ENCODE measurements at places on chromosomes 4 and X.

- DNase-seq: no peak
Observed at GRCh38 chrX:155995321-155995875, 2.1 kb upstream of the IL9R start.

GRCh38 chr4:39718366-39719323 lies 20.7 kb downstream of the UBE2K start:
- DNase-seq: no peak

- DNase-seq: no peak
Observed at GRCh38 chrX:4850312-4850711, 1136.9 kb upstream of the PRKX start.

DNA sequence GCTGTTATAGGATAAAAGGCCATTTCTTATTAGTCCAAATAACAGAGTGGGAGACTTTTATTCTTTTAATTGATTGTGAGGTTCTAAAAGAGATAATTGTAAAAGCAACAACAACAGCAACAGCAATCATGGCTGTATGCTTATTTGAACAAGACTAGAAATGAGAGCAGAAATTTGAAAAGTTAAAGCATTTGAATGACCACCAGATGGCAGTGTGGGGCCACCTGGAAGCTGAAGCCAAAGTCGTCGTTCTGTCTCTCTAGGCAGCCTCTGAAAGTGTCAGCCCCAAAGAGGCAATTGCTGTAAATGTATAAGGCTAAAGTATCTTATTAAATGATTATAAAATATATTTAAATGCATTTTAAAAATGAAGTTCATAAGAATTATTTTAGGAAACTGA lies 42.2 kb downstream of the SH2D1A start:
- peak; percentile 30 for DNase-seq

DNA sequence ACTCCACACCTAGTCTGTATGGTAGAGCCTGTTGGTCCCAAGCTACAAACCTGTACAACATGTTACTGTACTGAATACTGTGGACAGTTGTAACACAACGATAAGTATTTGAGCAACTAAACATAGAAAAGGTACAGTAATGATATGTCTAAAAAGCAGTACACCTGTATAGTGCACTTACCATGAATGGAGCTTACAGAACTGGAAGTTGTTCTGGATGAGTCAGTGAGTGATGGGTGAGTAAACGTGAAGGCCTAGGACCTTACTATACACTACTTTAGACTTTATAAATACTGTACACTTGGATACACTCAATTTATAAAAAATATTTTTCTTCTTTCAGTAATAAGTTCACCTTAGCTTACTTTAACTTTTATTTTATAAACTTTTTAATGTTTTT lies 104.0 kb downstream of the TMA16 start:
- DNase-seq: no peak

- DNase-seq: no peak
Observed at GRCh38 chr4:36010397-36010929, 233.9 kb downstream of the ARAP2 start.

DNA sequence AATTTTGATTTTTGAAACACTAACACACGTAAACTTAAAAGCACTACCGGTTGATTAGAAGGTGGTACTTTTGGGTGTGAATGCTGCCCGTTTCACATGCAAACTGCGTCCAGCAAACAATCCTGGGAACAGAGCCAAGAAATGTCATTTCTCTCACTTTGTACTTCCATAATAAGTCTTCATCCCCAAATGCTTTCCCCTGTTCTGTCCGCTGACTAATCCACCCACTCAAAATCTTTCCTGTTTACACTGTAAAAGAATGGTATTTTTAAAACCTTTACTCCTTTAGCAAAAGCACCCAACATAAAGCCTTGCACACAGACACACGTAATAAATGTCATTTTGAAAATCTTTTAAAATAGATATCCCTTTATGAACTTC lies 39.1 kb upstream of the PDLIM5 start:
- DNase-seq: no peak

DNA sequence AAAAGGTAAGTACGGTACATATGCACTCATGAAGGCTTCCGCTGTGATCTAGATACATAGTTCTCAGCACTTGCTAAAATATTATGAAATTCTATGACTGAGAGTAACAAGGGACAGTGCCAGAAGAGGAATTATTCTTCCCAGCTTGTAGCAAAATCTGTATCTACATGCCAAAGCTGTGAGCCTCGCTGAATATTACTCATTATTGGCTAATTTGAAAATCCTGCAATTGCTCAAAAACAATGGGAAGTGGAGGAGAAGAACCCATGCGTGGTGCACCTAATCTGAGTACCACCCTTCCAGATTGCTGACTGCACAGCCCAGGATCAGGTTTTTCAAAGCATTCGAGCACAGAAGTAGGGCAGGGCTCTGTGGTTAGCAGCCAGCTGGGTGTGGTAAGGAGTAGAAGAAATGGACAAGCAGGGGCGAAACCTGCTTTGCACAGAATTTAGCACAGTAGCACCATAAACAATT lies 17.4 kb upstream of the PDCL2 start:
- no peak for DNase-seq

DNA sequence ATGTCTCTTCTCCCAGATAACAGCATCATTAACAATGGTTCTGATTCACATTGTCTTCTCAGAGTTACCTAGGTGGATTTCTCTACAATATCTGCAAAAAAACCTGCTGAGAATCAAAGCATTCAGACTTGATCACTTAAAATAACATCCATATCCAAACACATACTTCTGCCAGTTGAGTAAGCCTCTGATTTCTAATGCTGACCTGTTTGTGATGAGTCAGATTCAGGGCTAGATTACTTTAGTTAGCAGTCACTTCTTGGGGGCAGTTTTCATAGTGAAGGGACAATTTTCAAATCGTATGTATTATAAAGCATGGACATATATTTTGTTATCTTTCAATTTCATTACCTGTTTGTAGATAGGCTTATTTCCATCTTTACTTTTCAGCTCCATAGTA lies 35.5 kb downstream of the CCNI start:
- no peak for DNase-seq

DNA sequence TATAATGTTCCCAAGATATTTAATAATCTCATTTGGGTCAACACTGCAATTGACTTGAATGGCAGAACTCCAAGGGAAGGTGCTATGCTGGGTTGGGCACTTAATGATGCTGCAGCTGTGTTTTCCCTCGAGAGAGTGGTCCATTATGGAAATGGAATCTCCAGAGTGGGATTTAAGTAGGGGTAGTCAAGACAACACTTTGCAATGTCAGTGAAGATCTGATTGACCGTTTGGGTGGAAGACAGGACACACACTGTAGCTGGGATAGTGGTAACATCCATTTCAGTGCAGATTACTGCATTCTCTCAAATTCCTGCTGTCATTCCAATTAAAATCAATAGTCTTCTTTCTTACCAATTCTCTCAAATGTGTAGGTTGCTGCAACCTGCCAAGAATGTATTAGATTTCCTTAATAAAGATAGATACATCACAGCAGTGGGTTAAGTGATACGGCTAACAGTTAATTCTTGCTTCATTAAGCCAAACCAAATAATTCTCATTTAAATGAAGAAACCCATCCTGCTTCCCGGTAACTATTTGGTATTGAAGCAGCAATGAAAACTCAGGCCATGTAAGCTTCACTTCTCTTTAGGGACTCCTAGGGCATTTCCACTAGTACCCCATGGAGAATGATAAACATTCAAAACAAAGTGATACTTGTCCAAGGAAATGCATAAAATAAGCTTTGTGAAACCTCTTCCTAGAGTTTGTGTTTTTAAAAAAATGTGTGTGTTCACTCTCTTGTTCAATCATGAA lies 40.5 kb upstream of the RASGEF1B start:
- DNase-seq: no peak

GRCh38 chr4:87166296-87166854 lies 54.0 kb downstream of the KLHL8 start:
- no peak for DNase-seq

DNA sequence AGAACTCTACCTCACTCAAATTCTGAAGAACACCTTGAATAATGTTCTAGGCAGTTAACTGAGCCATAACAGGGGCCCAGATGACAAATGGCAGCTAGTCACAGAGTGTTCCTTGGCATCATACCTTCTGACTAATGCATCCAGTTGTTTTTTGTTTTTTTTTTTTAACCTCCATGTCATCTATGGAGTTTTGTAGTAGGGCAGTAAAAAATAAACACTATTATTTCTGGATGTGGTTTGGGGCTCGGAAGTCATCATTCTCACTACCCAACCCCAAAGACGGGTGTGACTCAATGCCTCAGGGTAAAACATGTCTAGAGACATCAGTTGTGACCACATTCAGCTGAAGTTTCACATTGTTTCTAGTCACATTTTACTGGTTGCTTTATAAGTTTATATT lies 31.2 kb upstream of the MCF2 start:
- DNase-seq: no peak

GRCh38 chr4:2186133-2186864 lies 55.6 kb downstream of the HAUS3 start:
- DNase-seq: no peak

DNA sequence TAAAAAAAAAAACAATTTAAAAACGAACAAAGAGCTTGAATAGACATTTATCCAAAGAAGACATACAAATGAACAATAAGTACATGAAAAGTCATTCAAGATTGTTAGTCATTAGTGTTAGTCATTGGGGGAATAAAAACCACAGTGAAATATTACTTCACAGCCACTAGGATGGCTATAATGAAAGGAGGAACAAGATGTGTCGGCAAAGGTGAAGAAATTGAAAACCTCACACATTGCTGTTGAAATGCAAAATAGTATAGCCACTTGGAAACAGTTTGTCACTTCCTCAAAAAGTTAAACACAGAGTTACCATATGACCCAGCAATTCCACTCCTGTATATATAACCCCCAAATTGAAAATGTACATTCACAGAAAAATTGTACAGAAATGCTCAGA lies 45.2 kb upstream of the SLC39A8 start:
- DNase-seq: no peak

DNA sequence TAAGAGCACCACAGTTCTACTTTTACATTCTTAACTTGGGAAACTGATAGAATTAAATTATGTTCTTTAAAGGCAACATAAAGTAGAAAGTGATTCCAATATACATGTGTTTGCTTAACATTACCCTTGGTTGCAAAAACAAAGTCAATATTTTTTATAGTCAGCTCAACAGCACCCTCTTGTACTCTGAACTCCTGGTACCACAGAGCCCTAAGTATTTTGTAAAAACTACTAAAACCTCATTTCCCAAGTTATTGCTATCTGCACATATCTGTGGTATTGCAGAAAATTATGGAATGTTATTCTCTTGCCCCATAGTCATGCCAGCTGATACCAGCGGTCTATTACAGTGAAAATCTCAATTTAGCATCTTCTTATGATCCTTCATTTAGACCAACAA lies 2.9 kb downstream of the KIF4A start:
- no peak for DNase-seq

- no peak for DNase-seq
Observed at GRCh38 chr4:82792912-82793649, 5.5 kb downstream of the SCD5 start.

GRCh38 chrX:84611843-84612636 lies 109.8 kb upstream of the HDX start:
- no peak for DNase-seq

DNA sequence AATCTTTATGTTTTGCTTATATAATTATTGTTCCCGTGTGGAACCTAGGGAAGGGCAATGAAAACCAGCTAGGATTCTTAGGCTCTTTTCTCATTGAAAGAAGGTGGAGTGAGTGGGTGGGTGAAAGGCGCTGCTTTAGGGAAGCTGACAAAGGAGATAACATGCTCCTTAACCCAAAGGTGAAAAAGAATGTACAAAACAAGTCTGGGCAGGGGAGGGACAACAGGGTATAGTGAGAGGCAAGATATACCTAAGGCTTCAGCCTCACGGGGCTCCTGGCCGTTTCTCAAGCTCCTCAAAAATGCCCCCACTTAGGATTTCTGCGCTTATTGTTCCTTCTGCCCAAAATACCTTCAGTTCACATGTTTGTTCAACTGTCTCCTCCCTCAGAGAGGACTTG lies 1.8 kb downstream of the SH2D1A start:
- no peak for DNase-seq

GRCh38 chr4:143140696-143141095 lies 44.0 kb upstream of the USP38 start:
- DNase-seq: no peak

- no peak for DNase-seq
Observed at GRCh38 chrX:3191796-3192195, 150.5 kb downstream of the ARSF start.

- no peak for DNase-seq
Observed at GRCh38 chr4:147854154-147854553, 122.3 kb downstream of the ARHGAP10 start.

DNA sequence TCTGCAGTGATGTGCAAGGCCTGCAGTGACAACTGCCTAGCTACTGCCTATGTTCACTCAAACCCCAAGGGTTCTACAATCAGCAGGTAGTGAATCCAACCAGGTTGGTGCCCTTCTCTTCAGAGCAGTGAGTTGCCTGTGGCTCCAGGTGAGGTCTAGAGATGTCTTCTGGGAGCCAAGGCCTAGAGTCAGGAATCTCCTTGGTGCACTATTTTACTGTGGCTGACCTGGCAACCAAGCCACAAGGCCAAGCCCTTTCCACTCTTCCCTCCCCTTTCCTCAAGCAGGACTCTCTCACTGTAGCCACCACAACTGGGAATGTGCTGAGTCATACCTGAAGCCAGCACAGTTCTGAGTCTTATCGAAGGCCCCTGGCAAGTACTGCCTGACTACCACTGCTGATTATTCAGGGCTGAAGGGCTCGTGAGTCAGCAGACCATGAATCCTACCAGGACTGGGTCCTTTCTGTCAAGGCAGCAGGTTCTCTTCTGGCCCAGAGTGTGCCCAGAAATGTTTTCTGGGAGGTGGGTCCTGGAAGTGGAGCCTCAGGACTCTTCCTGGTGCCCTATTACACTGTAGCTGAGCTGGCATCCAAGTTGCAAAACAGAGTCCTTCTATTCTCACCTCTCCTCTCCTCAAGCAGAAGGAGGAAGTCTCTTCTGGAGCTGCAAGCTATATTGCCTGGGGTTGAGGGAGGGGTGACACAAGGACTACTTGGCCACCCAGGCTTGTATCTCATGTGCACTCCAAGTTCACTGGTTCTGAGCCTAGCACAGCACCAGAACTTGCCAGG lies 111.6 kb downstream of the BTC start:
- no peak for DNase-seq

GRCh38 chr4:123924536-123924935 lies 527.9 kb downstream of the SPRY1 start:
- no peak for DNase-seq

DNA sequence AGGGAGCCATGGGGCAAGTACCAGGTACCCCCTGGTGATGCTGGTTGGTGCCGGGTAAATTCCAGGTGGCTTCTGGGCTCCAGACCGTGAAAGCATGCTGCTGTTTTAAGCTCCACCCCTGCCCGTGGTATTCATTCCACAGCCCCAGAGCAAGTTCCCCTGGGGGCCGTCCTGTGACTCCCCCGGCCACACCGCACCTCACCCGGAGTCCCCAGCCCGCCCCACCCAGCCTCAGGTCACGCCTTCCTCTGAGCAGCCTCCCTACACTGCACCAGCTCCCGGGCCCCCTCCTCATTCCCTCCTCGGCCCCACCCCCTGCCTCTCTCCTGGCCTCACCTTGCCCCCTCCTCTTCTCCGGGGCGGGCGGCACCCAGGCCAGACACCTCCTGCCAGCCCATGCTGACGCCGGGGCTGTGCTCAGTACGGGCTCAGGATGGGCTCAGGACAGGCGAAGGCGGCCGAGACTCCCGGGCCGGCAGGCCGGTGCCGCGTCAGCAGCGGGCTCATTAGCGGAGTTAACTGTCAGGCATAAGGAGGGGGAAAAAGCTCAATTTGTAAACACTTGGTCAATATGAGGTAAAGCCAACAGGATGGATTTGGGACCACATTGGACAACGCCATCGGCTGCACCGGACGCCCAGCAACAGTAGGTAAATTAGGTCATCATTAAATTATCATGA lies 127.4 kb downstream of the FAM53A start:
- DNase-seq: no peak

GRCh38 chr4:2360396-2360730 lies 58.1 kb downstream of the ZFYVE28 start:
- DNase-seq: no peak
